Heart left ventricle (tissue), 16 donors: ENCODE measurements at places on chromosomes 2 and 18. TPM values are rescaled to one million over a fixed set of nuclear protein-coding genes. Genes with fewer than 3 reads are reported as not detected.

DNA sequence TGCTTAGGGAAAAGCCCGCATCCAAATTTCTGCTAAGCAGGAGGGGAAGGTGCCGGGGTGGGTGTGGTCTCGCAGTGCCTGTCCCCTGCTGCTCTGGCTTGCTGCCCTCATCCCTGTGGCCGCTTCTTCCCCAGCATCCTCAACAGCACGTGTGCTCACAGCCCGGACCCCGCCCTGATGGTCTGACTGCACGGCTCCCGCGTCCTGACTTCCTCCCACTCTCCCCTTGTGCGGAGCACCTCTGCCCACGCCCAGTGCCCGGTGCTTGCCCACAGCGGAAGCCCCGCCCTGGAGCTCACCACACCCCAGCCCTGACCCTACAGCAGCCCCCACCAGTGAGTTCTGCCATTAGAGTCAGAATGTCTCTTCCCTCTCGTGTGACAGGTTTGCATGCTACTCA, 277.9 kb downstream of the NDUFA10 start:
- DNase-seq, result peak; percentile 65
- peaks cover 41% of the 10 kb centered on the region for H3K27me3 ChIP-seq
- H3K27ac ChIP-seq, result no peak overlapping the region
- no peak overlapping the region for H3K4me3 ChIP-seq
- no peaks in the 10 kb centered on the region for H3K4me1 ChIP-seq

DNA sequence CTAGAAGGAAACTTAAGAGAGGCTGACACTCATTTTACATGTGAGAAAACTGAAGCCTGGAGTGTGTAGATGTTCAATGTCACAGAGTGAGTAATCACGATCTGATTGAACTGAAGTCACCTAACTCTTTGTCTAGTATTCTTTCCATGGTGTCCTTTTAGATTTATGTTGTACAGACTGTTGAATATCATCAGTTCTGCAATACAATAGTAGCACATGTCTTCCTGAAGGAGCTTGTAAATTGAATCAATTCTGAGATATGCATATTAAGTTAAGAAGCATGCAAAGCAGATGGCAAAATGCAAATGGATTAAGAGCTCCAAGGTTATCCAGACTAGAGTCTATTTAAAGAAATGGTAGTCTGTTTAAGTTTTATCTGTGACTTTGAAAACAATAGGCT, 484.9 kb upstream of the CRIM1 start:
- no peak for DNase-seq
- H3K36me3 ChIP-seq, result no peaks in the 10 kb centered on the region
- H3K4me3 ChIP-seq, result no peak overlapping the region
- no peaks in the 10 kb centered on the region for H3K4me1 ChIP-seq
- no peak overlapping the region for H3K27ac ChIP-seq

Gene MERTK
- total RNA-seq, result 3.4 TPM

Gene ZNF2
- 5.9 TPM for total RNA-seq

- H3K27ac ChIP-seq, result no peak overlapping the region
- H3K4me3 ChIP-seq, result no peak overlapping the region
- peaks cover 12% of the 10 kb centered on the region for H3K4me1 ChIP-seq
- no peak for DNase-seq
- H3K36me3 ChIP-seq, result peaks cover 5% of the 10 kb centered on the region
Observed at GRCh38 chr18:44957461-44957860, 276.8 kb downstream of the SETBP1 start.
